Activated naive CD8-positive, alpha-beta T cell treated with anti-CD3 and anti-CD28 coated beads, Interleukin-2, amount 50 U/mL, for 16 hours (primary cell): ENCODE measurements at places on chromosomes 5 and 9.

- no peak for DNase-seq
Observed at GRCh38 chr9:38622288-38622674, 1.9 kb upstream of the ANKRD18A start.

- DNase-seq = no peak
Observed at GRCh38 chr5:88715503-88715902, 167.5 kb downstream of the MEF2C start.

GRCh38 chr5:6542421-6543345, 90.2 kb downstream of the NSUN2 start:
- no peak for DNase-seq

GRCh38 chr9:93216073-93216365, 32.1 kb downstream of the WNK2 start:
- DNase-seq = no peak

DNA sequence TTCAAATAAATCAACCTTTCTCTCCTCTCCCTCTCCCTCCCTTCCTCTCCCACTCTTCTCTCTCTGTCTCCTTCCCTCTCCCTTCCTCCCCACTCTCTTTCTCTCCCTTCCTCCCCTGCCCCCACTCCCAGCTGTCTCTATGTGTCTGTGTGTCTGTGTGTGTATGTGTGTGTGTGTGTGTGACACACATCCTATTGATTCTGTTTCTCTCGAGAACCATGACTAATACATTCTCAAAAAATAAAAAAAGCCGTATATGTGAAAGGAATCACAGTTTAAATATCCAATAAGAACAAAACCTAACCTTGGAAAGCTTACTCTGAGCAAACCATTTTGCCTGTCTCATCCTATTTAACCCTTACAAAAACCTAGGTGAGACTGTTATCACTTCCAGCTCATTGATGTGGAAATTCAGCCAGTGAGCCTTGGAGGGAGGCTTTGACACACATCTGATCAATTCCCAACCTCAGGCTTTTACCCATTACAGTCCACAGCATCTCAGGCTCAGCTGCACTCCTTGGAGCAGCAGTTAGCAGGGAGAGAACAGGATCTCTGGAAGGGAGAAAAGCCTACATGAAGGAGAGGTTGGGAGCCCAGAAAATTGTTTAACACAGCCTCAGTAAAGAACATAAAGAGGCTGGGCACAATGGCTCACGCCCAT, 8.3 kb downstream of the HSD17B3 start:
- DNase-seq = no peak

- no peak for DNase-seq
Observed at GRCh38 chr5:131609774-131610173, 25.3 kb downstream of the RAPGEF6 start.

DNA sequence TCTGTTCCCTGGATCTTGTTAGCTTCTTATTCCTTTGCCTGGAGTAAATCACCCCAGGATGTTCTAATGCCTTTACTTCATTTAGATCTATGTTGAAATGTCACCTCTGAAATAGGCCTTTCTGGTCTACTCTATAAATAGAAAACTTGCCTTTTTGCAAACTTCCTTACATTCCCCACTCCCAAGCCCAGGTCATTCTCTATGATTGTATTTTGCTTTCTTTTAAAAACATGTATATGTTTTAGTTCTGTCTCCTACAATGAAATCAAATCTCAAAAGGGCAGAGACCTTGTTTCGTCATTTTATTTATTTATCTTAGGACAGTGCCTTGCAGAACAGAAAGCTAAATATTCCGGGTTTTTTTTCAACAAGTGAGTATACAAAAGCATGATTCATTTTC, 1657.7 kb upstream of the C9orf72 start:
- DNase-seq = no peak

DNA sequence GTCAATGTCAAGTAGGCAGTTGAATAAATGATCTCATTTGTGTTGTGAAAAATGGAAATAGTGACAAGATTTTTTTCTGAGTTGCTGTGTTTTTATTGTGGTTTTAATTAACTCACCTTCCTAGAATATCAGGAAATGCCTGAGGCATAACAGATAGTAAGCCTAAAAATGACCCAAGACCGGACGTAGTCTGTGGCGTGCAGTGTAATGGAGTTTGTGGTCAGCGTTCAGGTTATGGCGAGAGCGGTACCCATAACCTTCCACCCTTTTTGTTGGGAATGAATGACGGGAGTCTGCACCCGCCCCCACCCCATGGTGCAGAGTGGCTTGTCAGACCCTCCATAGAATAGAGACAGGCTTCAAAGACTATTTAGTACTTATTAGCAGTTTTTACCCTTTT, 119.3 kb downstream of the GALNT10 start:
- no peak for DNase-seq

DNA sequence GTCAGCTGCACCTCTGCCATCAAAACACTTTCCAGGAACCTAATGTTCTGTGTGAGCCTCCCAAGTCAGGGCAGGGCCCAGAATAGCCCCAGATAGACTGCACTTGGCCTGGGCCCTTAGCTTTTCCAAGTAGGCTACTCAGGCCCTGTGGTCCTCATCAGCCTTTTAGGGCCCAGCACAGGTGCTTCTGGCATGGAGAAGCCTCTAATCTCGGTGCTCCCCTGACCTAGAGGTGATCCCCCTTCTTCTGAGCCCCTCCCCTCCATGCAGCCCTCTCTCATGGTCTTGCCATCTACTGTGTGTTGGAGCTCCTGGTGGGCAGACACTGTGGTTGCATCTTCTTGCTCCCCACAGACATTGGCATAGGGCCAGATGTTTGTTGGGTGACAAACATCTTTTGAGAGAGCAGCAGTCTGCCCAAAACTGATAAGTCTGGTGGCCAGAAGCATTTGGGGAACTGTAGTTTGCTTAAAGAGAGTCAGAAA, 28.1 kb downstream of the FRMPD1 start:
- no peak for DNase-seq

DNA sequence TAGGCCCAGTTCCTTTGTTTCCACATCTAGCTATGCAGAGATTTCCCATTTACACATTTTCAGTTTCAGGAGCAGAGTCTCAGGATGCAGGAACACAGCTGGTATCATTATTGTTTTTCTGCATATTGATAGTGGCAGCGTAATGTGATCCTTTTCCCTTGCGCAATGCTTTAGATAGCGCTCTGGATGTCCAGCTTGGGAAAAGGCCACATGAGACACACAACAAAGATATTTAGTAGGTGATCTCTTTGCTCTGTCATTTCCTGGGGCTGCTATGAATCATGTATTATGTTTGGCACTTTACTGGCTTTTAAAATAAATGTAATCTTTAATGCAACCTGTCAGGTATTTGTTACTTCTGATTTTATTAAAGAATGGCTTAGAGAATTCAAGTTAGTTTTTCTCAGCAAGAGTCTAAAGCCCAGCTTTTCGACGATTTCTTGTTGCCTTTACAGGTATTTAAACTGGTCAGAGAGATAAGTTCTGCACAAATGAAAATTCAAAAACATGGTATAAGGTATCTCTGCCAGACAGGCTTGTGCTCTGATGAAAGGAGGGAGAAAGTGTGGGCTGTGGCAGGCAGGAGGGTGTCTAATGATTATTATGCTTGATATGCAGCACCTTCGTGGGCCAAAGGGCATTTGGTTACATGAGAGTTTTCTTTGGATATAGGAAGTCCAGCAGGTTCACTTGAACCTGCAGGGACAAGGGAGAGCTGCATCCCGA, 42.2 kb downstream of the PTTG1 start:
- no peak for DNase-seq

GRCh38 chr9:9337129-9337528, 1275.7 kb downstream of the PTPRD start:
- no peak for DNase-seq

DNA sequence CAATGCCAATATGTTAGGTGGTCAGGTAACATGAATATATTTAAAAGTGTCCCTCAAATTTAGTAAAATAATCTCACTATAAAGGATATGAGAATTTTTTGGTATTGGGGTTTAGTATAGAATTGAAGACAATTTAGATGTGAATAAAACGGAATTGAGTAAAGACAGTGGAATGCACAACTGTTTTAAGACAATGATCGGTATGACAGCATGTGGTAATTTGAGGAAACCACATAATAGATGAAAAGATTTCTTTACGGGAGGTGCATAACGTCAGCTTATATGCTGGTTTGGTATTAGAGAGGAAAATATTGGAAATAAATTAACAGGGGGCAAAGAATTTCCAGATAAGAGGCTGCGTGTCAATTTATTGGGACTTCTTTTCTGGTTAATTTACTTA, 1043.2 kb downstream of the CDH18 start:
- DNase-seq = no peak
